ENCODE measurements at places on chromosomes 13 and 19.

DNA sequence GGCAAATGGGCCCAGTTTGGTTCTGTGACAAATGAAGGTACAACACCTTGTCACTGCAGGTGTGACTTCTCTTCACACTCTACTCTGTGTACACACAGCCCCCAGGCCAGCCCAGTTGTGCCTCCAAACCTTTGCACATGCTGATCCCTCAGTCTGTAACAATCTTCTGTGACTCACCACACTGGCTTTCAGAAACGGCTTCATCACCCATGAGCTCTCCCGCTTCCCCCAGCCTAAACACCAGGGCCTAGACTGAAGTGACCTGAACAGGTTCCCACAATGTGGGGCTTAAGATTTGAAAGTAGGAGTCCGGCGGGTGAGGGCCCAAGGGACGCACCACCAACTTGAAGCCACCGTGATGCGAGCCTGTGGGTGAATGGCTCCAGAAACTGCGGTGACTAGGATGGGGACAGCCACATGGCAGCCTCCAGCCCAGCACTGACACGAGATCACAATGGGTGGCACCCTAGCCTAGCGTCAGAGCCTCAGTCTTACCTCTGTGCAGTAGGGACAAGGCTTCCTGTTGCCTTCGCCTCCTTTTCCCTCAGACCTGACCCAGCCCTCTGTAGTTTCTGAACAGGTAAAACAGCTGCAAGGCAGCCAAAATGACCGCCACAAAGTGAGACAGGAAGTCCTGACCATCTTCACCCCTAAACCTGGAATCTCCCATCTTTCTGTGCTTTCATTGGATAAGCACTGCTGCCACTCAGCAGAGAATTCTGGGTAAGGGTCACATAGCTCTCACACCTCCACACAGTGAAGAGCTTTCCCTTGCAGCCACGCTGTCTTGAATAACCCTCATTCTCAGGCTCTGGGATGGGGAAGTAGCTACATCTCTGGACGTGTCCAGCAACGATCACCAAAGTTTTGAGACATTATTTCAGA lies 34.2 kb upstream of the ZNF599 start:
- DNase-seq = no peak

GRCh38 chr19:9640956-9641355 lies 19.9 kb upstream of the ZNF561 start:
- no peak for DNase-seq

GRCh38 chr19:11987405-11988281 lies 22.8 kb downstream of the ZNF763 start:
- DNase-seq = peak; percentile 96

- no peak for DNase-seq
Measured at GRCh38 chr13:23146006-23146405, 34.8 kb upstream of the SGCG start.

GRCh38 chr19:4916292-4917082 lies 7.2 kb downstream of the UHRF1 start:
- DNase-seq = peak; percentile 60

DNA sequence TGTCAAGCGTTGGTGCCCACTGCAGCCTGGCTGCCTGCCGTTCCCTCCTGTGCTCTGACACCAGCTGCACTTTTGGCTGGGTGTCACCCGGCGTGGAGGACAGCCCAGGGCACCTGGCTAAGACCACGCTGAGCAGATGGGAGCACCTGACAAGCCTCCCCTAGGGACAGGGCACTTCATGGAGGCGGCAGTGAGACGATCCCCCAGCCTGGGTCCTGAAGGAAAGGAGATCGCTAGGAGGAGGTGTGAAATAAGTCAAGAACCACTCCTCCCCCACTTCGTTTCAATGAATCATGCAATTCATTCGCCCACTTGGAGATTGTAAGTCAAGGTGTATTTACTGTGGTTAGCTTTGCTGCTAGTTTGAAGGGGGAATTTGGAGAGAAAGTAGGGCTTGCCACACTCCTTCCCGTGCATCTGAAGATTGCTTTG lies 38.8 kb downstream of the VSTM2B start:
- no peak for DNase-seq

GRCh38 chr19:55464662-55465054 lies at the start of gene C19orf85:
Gene C19orf85, minus strand, starts transcription at chr19:55464751. Its CDS starts 197 bp downstream, at chr19:55464554.
- no peak for DNase-seq

DNA sequence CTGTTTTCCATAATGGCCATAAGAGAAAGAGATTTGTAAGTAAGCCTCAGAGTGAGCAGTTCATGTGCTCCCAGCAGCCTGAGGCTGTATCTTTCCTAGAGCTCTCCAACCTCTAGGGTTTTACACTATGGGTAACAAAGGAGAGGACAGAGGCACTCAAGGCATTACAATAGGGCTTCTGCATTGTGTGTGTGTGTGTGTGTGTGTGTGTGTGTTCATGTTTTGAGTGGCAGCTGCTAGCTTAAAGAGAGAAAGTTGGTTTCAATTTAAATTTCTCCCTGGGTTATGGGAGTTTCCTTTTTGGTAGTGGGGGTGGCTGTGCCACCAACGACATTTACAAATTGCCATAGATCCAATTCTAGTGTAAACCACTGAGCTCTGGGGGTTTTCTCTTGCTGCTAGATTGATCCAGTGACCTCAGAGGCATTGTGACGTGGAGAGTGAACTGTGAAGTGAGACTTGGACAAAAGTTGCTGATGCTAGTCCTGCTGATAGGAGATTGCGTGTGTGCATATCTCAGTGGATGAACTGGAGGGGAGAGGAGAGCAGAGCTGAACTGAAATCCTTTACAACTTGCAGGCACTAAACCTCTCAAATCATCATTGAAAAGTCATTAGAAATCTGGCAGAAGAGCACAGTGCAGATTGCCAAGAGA lies 67.2 kb upstream of the OLFM4 start:
- no peak for DNase-seq

GRCh38 chr13:106077017-106077416 lies 458.4 kb downstream of the EFNB2 start:
- no peak for DNase-seq

DNA sequence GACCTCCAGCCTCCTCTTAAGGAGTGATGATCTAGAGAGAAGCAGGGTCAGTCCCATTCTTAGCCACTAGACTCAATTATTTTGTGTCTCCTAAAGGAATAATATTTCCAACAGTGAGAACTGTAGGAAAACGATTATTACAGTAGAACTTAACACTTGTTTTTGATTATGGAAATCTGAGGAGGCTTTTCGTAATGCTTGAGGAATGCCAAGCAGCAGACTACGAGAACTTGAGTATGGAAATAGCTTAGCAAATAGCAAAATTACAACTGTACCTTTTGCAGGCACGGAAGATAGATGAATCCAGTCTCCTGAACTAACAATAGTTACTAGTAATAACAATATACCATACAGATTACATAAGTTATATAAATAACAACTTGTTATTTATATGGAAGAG lies 12.2 kb downstream of the BRD4 start:
- no peak for DNase-seq

- DNase-seq = no peak
Measured at GRCh38 chr19:48301886-48302599, 23.3 kb upstream of the EMP3 start.

DNA sequence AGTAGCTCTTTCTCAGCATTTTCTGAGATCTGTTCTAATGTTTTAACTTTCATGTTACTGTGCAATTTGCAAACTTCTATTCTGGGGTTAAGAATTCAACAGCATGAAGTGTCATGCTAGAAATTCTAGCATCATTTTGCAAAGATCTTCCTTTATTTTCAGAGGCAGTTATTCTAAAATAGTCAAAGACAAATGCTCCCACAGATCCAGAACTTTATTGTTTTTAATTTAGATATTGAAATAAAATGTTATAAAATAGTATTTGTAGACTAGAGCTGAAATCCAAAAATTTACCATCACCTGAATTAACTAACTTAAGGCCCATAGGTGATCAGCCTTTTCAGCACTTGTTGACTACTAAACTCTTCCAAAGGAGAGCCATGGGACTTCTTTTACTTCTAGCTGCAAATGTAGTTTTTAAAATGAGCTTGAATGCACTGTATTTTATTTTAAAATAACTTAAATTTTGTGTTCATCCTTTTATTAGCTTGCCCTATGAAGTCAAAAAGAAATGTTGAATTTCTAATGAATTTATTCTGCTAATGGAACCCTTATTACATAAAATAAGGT lies 3.2 kb downstream of the MAB21L1 start:
- DNase-seq = no peak

DNA sequence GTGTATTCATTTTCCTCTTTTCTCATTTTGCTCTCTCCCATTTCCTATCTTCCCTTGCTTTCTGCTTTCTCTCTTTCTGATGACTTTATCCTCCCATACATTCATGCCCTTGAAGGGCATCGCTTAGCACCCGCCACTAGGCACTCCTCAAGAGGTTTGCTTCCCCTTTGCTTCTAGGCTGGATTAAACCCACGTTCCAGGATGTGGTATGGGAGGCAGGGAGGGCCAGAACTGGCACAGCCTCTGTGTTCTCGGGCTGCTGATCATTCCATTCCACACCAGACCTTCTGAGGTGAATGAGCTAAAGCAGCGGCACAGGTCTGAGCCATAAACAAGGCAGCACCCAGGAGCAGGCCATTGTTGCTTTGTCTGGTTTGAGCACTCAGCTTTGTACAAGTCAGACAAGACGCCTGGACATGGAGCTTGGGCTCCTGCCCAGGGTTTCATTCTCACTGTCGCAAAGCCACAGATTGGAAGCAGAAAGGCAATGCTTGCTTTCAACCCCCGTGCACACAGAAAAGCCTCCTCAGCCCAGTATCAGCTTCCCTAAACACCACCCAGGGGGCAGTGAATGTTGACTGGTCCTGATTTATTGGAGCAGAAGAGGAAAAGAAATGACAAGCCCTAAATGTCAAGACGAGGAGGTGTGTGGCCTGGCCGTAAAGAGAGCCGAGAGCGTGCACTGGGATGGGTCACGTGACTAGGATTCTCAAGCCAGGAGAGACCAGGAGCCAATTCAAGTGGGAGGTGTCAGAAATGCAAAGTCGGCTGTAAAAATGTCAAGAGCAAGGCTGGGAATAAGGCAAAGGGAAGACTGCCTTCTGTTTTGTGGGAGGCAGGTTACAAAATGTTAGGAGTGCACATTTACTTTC lies 218.0 kb upstream of the SERP2 start:
- DNase-seq = no peak

- peak; percentile 75 for DNase-seq
Measured at GRCh38 chr19:14375055-14375581, 6.1 kb upstream of the ADGRE5 start.

DNA sequence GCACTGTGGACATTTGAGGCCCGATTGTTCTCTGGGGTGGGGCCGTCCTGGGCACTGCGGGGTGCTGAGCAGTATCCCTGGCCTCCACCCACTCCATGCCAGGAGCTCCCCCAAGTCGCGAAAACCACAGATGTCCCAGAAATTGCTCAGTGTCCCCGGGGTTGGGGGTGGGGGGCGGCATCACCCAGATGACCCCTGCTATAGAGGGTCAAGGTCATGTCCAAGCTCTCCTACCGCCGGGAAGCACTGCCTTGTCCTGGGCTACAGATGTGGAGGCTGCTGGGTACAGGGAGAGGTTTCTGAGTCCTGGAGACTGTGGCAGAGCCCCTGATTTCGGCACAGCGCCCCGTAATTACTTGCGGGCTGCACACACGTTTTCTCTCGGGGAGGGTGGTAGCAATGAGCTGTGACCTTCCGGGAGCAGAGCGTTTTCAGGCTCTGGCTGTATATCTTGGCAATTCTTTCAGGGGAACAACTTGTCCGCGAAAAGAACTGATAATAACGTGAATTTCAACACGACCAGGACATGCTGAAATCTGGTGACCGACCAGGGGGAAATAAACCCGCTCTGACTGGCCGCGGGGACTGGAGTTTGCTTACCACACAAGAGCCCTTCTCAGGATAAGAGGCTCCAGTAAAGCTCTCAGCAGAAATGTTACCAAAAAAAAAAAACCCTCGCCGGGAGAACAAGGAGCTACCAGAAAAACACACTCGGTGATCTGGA lies 68.1 kb downstream of the GNG7 start:
- DNase-seq = no peak

- DNase-seq = no peak
Measured at GRCh38 chr13:98089246-98089645, 53.6 kb upstream of the FARP1 start.

DNA sequence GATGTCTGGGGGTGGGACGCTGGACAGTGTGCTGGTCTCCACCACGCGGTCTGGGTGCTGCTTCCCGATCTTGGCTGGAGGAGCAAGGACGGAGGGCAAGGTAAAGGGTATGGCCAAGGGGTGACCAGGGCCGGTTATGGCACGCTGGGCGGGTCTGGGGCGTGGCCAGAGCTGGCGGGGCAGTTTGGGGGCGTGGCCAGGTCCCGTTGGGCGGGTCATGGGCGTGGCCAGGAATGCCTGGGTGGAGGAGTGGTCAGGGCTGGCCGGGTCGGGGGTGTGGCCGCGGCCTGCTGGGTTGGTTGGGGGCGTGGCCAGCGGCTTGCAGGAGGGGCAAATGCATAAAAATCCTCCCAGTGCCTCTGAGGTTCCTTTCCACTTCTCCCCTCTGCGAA lies 19.2 kb downstream of the GPX4 start:
- peak; percentile 33 for DNase-seq

- no peak for DNase-seq
Measured at GRCh38 chr13:52048516-52048915, 24.0 kb downstream of the UTP14C start.

DNA sequence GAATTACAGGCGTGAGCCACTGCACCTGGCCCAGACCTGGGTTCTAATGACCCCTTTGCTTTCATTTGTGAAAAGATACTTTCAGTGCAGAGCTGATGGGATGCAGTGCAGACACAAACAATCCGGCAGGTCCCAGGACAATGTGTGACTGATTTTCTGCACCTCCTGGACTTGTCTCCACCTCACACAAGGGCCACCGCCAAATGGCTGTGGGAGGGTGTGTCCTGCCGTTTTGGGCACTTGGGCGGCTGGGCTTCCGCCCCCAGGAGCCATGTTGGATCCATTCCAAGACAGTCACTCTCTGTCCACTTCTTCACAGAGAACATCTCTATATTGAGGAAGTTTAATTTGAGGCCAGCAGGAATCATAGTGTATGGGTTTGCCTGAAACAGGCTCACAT lies 112.3 kb upstream of the ZNF507 start:
- DNase-seq = no peak

DNA sequence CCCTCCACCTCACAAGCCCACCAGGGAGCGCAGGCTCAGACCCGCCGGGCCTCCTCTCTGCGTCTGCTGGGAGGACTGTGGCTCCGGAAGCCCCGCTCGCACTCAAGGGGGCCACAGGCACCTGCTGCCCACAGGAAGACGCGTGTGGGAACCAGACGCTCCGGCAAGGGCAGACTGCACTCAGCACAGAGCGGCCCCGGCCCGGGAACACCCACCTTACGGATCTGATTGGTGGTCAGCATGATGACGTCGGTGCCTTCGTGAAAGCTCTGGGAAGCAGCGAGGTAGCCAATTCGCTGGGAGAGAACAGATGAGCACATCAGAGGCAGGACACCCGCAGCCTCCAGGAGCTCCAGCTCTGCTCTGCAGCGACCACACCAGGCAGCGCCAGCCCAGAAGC lies 14.6 kb downstream of the AP3D1 start:
- DNase-seq = no peak
